ENCODE measurements at places on chromosomes 11 and 22.
A peak's percentile ranks its signal among the peaks of the same experiment; 100 is the strongest.

- DNase-seq, result no peak
Measured at GRCh38 chr11:12215181-12215593, 104.8 kb downstream of the MICAL2 start.

DNA sequence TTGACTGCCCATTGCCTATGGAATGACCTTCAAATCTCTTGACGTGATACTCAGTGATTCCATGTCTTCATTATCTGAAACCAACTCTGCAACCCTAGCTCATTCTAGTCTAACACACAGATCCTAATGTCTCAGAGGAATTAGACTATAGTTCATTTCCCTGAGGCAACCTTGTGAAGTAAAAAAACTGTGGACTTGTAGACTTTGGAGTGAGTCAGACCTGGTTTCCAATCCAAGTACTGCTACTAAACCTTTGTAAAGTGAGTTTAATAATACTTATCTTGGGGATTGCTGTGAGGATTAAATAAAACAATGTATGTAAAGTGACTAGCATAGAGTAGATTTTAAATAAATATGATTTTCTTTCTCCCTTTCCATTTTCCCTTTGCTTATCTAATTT, 226.1 kb downstream of the BLID start:
- DNase-seq, result no peak

GRCh38 chr22:49609207-49609876, 218.3 kb downstream of the BRD1 start:
- DNase-seq, result no peak

DNA sequence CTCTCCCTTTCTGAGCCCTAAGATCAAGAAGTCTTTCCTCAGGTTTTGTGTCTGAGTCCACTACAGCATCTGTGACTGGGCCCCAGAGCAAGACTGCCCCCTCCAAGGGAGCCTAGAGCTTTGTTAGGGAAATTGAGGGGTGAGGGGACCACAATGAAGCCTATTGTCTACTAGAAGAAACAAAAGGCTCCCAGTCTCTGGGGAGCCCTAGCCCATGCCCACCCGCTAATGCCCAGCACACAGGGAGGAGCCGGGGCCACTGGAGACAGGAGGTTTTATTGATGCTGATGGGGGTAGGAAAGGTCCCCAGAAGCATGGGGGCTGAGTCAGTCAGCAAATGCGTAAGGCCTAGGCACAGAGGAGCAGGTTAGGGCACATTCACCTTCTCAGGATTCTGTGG, 14.0 kb downstream of the RHOG start:
- DNase-seq, result no peak

- no peak for DNase-seq
Measured at GRCh38 chr22:42367980-42368378, 64.2 kb downstream of the NFAM1 start.

- DNase-seq, result no peak
Measured at GRCh38 chr11:69292221-69292648, 1.7 kb upstream of the MYEOV start.

- no peak for DNase-seq
Measured at GRCh38 chr11:125286486-125286885, 121.9 kb downstream of the PKNOX2 start.

- no peak for DNase-seq
Measured at GRCh38 chr22:33811686-33812085, 108.6 kb downstream of the LARGE1 start.

- no peak for DNase-seq
Measured at GRCh38 chr11:9951807-9952206, 287.9 kb downstream of the SWAP70 start.

DNA sequence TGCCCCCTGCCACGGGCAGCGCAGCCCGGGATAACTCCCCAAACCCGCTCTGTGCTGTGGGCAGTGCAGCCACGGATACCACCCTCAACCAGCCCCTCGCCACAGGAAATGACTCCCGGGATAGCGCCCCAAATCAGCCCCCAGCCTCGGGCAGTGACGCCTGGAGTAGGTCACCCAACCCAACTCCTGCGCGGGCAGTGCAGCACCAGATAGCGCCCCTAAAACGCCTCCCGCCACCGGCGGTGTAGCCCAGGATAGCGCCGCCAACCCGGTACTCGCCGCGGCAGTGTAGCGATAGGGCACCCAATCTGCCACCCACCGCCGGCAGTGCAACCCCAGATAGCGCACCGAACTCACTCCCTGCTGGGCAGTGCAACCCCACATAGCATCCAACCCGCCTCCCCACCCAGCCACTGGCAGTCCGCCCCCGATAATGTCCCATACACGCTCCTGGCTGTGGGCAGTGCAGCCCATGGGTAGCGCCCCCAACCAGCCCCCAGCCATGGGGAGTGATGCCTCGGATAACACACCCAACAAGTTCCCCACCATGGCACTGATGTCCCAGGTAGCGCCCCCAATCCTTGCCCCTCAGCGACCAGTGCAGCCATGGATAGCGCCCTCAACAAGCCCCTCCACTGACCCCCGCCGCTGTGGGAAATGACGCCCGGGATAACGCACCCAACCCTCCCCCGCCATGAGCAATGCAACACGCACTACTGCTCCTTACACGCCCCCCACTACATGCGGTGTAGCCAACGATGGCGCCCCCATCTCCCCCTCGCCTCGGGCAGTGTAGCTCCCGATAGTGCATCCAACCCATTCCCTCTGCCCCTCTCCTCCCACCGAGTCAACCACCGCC, 1.5 kb downstream of the RFPL2 start:
- no peak for DNase-seq

DNA sequence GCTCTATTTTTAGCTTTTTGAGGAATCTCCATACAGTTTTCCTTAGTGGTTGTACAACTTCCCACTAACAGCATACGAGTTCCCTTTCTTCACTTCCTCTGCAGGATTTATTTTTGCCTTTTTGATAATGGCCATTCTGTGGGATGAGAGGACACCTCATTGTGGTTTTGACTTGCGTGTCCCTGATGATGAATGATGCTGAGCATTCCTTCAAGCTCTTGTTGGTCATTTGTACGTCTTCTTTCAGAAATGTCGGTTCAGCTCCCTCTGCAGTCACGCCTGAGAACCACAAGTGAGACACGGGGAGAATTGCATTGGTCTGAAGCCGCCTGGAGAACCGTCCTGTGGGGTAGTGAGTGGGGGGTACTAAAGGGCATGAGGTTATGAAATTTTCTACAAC, 2.0 kb upstream of the KRTAP5-10 start:
- peak; percentile 36 for DNase-seq

DNA sequence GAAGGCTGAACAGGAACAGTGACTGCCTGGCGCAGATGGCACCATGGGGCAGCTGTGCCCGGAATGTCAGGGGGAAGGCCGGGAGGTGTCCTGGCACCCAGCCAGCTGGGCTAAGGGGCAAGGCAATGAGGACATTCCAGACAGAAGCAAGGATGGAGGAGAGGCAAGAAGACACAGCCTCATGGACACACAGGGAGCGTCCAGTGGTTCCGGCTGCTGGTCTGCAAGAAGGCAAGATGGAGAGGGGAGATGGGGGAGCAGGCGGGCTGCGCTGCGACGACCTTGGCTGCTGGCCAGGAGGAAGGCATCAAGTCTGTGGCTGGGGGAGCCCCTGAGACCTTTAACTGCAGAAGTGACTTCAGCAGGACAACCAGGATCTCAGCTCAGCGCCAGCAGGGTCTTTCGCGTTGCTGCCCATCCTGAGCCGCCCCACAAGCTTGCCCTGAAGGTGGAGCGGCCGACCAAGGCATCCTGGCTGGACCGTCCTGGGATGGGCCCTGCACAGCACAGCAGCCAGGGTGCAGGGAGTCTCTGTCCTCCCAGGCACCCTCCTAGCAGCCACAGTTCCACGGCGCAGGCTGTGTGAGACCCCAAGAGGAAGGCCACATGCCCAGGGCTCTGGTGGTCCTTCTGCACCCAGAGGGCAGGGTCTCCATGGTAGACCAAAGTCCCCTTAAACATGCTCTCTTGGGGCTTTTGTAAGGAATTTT, 531.7 kb downstream of the BRD1 start:
- DNase-seq, result no peak

DNA sequence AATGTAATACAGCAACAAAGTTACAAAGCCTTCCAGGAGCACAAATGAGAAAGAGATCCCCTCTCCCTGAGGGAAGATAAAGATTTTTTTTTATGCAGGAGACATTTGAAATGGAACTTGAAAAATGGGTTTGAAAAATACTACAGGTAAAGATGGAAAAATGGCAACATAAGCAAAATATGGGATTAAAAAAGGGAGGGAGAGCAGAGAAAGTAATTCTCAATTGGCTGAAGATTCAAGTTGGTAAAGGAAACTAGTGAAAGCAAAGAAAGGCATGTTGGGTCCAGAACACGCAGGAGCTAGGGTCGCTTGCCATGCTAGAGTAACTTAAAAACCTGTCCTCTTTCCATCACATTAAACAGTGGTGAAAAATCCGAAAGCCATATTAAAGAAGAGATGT, 1.5 kb downstream of the ZW10 start:
- DNase-seq, result no peak

GRCh38 chr11:103529181-103529684, 420.0 kb downstream of the DYNC2H1 start:
- DNase-seq, result no peak

GRCh38 chr11:19276859-19277808, 36.4 kb upstream of the E2F8 start:
- no peak for DNase-seq

DNA sequence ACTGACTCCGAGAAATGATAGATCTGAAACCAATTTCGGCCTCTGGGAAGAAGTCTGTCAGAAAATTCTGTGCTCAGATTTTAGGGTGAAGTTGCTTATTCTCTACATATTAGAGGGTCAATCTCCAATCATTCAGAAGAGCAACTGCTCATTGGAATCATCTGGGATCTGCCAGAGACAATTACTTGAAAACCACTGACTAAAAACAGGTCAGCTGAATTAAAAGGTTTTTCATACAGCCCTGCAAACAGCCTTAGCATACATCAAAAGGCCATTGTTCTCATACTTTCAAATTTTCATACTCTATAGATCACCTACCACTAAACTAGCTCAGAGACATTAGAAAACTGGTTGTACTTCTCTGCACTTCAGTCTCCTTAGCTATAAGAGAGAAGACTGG, 289.7 kb upstream of the PITPNB start:
- DNase-seq, result no peak

GRCh38 chr11:57399221-57399620, 8.8 kb upstream of the PRG2 start:
- DNase-seq, result no peak

DNA sequence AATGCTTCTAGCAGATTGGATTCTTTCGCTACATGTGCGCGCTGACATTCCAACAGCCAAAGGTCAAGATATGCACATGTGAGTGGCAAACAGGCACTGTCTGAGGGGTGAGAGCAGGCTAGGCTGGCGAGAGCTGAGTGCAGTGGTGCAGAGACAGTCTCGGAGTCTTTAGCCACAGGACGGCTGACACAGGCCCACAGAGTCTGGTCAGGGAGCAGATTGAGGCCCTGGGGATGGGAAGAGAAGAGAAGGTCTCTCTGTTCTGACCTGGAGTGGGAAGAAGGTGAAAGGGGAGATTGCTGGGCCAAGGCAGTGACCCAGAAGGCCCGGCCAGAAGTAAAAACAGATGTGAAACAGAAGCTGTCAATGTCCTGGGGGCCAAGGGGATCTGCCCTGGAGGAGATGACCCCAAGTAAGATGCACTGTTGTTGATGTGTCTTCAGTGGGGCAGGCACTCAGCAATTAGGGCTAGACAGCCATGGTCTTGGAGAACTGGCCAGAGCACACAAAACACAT, 197.8 kb downstream of the ETS1 start:
- no peak for DNase-seq

DNA sequence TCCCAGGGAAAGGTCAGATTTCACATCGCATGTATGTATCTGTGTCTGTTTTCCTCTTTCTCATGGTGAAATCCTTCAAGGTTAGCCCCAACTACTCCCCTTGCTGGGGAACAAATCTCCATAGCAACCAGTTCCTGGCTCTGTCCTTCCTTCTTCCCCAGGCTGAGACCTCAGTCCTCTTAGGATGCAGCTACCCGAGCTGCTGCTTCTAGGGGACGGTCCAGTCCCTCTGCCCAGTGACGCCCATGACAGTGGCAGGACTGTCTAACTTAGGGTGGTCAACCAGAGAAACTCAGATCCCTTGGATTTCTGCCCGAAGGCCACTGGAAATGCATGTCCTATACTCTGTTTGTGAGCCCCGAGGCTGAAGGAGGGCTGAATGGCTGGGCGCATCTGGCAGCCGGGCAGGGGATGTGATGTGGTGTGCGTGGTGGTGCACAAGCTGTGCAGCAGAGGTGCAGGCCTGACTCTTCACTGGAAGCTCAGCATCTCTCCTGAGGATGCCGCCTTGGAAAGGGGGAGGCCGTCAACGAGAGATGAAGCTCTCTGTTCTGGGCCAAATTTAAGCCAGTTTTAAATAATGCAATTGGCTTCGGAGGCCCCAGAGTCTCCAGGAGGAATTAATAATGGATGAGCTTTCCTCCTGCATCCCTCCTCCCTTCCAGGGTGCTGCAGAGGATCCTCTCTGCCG, 118.7 kb upstream of the B3GAT1 start:
- no peak for DNase-seq

Data from glomerular endothelial cell (primary cell).